ENCODE measurements at places on chromosomes 1 and 21. TPM values are rescaled to one million over a fixed set of nuclear protein-coding genes. Genes with fewer than 3 reads are reported as not detected.

WLS gene
- total RNA-seq = 128 TPM

KCNA3 gene
- not detected for total RNA-seq

SNX7 gene
- total RNA-seq = 60.0 TPM

CELA3A gene
- total RNA-seq = not detected

BCL2L15 gene
- total RNA-seq = 0.26 TPM

SPAG17 gene
- total RNA-seq = not detected

KISS1 gene
- total RNA-seq = 0.79 TPM

USP25 gene
- total RNA-seq = 58.8 TPM

RIPPLY3 gene
- total RNA-seq = not detected

MROH7 gene
- not detected for total RNA-seq

CLCA1 gene
- total RNA-seq = not detected

C1orf185 gene
- not detected for total RNA-seq

ZDHHC18 gene
- 6.5 TPM for total RNA-seq

S100A13 gene
- total RNA-seq = 153 TPM

TNNT2 gene
- not detected for total RNA-seq

CNKSR1 gene
- total RNA-seq = not detected

KRTAP7-1 gene
- total RNA-seq = not detected

LORICRIN gene
- not detected for total RNA-seq

TSPAN2 gene
- total RNA-seq = 0.39 TPM

RGSL1 gene
- not detected for total RNA-seq

BMP8B gene
- total RNA-seq = 0.07 TPM

CAPN8 gene
- not detected for total RNA-seq

EEIG2 gene
- total RNA-seq = 4.3 TPM

NID1 gene
- 67.7 TPM for total RNA-seq

S100PBP gene
- total RNA-seq = 18.3 TPM

EXOC8 gene
- 28.9 TPM for total RNA-seq

RPS6KA1 gene
- total RNA-seq = 13.5 TPM
